ENCODE measurements at places on chromosomes 6 and 20.

DNA sequence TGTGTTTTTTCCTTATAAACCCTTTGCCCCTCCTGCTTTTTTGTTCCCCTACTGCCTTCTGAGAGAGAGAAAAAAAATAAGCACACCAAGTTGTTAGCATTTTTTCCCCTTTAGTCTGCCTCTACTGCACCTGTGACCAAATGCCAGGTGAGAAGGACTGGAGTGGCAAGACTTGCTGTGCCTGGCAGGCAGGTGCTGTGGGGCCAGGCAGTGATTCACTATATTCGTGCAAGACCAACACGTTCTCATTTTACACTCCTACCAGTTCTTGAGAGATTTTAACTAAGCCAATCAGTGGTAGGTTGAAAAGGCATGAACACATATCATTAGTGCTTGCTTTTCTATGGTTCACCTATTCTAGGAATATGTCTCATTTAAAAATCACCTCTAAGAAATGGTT is 109.7 kb downstream of the FIG4 start:
- DNase-seq = no peak

GRCh38 chr6:90083891-90084290 is 189.6 kb downstream of the GJA10 start:
- DNase-seq = no peak

DNA sequence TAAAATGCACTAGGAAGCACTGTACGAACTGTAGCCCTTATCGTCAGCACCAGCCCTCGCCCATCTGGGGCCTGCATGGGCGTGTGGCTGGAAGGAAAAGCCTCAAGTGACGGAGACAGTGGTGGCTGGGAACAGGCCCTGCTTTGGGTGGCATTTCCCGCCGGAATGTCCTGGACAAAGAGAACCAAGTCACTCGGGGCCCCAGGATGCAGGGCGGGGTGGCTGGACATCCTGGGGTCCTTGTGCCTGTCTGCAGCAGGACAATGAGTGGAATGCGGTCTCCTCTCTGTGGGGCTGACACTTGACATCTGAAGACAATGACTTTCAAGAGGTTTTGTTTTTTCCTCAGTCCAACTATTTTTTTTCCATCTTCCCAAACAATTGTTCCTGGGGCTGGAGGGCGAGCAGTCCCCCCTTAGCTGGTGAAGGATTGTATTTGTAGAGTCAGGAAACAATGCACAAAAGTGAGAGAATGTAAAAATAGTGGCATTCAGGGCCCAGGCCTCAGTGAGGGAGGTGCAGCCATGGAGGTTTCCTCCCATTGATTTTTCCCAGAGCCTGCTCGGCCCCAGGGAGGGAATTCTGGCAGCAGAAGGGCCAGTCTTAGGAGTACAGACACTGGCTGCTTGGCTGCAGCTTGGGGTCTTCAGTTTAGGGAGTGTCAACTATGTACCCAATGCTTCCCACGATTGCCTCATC is 64.4 kb downstream of the PREX1 start:
- peak; percentile 49 for DNase-seq

DNA sequence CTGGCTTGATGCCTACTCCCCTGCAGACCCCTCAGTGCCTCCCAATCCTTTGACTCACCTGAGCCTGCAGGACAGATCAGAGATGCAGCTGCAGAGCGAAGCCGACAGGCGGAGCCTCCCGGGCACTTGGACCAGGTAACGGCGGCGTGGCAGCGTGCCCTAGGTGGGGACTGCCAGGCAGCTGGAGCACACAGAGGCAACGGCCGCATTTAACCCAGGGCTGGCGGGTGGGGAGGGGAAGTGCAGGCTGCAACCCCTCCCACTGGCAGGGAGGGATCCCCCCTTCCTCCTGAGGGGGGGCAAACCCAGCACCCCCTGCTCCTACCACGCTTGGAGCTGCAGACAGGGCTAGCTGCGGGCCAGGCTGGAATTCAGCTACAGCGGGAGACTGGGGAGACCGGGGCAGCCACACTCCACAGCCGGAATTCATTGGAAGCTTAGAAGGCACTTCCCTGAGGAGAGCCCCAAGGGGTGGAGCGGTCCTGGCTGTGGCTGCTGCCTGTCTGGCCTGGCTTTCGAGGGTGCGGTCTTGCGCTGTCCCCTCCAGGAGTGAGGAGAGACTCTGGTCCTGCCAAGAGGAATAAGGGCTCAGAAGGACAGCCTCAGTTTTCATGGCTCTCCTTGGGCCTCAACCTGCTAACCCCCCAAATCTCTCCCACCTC is at the start of gene MATN4:
Gene MATN4 (minus strand): TSS at position 183 of the 662 bp plus-strand sequence. CDS start 2,717 bp downstream, outside the sequence.
- no peak for DNase-seq
